Fibroblast of the conjunctiva (primary cell): ENCODE measurements at places on chromosomes 5 and 9.

DNA sequence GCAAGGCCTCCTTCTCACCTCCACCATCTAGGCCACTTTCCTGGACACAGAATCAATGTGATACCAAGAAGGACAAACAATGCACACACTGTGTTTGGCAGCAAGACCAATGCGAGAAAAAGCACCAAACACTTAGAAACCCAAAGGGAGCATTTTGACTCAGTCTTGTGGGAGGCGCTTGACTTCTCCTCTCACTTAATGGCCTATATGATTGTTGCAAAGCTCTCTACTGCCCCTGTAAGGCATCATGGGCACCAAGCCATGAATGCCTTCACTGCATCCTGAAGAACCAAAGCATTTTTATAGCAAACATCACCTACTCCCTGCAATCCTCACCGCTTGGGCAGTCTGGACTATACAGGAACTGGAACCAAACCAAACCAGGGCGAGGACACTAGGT lies 57.5 kb downstream of the CDH6 start:
- DNase-seq: no peak

DNA sequence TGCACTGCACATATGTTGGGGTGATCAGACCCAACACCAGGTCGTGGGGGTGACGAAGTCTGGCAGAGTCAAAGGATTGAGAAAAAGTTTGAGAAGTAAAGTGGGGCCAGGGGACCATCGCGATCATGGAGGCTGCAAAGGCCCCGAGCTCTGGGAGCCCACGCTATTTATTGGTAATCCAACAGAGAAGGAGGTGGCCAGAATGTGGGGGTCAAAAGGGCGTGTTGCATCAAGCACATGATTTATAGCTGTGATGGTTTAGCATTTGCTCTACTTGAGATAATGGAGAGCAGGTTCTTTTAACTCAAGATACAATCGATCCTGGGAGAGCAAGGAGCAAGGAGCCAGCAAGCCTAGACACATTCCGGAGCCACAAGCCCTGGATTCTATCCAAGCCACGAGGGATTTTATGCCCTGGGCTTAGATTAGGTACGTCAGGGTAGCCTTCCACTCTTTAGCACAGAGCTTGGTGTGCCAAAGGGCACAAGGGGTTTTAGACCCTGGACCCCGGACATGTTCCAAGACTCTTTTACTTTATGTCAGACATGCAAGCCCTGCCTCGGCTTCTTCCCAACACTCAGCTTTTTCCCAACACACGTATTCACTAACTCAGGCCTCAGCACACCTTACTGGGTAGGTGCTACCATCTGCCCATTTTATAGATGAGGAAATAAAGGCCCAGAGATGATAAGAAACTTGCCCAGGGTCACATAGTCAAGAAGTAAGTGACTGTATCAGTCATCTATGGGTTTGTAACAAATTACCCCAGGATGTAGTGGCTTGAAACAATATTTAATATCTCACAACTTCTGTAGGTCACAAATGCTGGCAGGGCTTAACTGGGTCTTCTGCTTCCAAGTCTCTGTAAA lies 39.5 kb downstream of the NSUN2 start:
- no peak for DNase-seq

GRCh38 chr9:127138444-127138843 lies 16.0 kb upstream of the ANGPTL2 start:
- DNase-seq: no peak

DNA sequence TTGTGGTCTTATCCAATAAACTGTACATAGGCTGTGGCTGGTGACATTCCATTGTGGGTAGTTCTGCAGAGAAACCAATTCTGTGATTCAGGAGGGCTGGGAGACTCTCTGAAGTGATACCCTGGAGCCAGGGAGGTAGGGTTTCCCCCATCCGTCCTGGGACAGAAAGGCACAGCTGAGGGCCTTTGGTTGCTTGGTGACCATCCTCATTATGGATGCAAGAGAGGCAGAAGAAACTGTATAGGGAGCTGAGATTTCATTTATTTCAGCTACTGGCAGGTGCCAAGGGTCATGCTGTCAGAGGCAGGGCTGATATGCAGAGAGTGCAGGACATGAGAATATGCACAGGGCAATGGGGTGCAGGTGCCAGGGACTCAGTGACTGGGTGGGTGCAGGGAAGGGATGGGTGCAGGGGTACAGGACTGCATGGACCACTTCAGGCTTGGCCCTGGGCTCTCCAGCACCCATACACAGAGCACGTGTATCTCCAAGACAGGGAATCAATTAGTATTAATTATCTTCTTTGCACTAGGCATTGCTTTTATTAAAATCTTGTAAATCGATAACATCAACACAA lies 236.5 kb downstream of the ICE1 start:
- no peak for DNase-seq

- DNase-seq: no peak
Observed at GRCh38 chr5:19536387-19536786, 451.6 kb downstream of the CDH18 start.

DNA sequence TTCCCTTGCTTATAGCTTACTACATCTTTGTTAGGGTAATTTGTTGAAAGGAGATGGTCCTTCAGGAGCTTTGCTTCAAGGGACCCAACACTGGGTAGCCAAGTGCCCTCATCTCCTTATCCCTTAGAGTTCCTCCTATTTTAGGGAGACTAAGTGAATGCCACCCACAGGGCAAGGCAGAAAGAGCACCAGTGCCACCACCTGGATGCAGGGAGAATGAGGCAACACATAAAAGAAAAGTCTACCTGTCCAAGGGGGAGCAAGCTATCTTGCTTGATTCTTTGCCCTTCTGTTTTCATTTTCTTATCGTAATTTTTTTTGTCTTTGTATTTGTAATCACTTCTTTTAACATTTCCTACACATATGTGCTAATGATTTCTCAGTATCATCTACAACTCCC lies 205.5 kb downstream of the NPR3 start:
- peak; percentile 18 for DNase-seq

GRCh38 chr5:171321447-171321846 lies 12.4 kb downstream of the TLX3 start:
- no peak for DNase-seq

DNA sequence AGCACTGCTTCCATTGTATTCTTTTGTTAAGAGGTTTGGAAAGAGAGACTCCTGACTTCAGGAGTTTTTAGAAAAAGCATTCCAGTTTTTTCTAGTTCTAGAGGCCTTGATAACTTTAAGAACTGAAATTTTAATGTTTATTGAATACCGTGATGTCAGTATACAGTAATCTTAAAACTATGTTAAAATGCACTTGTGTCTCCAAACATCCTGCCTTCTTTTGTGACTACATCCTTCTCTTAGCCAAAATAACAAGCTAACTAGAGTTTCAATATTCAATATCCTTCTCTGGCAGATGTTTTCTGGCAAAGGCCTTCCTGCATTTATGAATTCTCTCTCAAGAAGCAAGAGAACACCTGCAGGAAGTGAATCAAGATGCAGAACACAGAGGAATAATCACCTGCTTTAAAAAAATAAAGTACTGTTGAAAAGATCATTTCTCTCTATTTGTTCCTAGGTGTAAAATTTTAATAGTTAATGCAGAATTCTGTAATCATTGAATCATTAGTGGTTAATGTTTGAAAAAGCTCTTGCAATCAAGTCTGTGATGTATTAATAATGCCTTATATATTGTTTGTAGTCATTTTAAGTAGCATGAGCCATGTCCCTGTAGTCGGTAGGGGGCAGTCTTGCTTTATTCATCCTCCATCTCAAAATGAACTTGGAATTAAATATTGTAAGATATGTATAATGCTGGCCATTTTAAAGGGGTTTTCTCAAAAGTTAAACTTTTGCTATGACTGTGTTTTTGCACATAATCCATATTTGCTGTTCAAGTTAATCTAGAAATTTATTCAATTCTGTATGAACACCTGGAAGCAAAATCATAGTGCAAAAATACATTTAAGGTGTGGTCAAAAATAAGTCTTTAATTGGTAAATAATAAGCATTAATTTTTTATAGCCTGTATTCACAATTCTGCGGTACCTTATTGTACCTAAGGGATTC lies 43.1 kb downstream of the NDFIP1 start:
- peak; percentile 81 for DNase-seq

GRCh38 chr9:5832071-5832537 lies 813 bp downstream of the ERMP1 start:
- DNase-seq: no peak
